ENCODE measurements at places on chromosomes 11 and 22.

DNA sequence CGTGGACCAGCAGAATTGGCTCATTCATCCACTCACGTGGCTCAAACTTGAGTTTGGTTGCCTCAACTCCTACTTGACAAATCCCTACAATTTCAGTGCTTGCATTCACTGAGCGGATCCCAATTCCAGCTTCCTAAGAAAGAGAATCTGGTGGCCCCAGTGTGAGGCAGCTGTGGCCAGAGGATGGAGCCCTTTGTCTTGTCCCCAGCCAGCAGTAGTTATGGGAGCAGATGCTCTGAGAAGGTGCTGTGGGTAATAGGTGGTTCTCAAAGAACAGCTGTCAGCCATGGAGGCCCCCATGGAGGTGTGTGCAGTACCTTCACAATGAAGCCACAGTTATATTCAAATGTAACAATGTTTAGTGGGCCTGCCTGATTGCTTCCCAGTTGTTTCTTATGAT lies 39.3 kb downstream of the KREMEN1 start:
- DNase-seq = no peak

GRCh38 chr11:129695571-129696308 lies 119.9 kb upstream of the TMEM45B start:
- DNase-seq = no peak

- no peak for DNase-seq
Measured at GRCh38 chr22:35643991-35644390, 4.3 kb upstream of the APOL6 start.

GRCh38 chr11:101612481-101612880 lies 28.7 kb upstream of the TRPC6 start:
- DNase-seq = no peak

- no peak for DNase-seq
Measured at GRCh38 chr11:103476874-103477273, 367.6 kb downstream of the DYNC2H1 start.

Measured in NCI-H187 (cell line).